Stimulated activated CD4-positive, alpha-beta T cell treated with anti-CD3 and anti-CD28 coated beads, Interleukin-2, amount 100 ng/mL, for 24 hours (primary cell): ENCODE measurements at places on chromosomes 1 and 21.
A peak's percentile ranks its signal among the peaks of the same experiment; 100 is the strongest.

DNA sequence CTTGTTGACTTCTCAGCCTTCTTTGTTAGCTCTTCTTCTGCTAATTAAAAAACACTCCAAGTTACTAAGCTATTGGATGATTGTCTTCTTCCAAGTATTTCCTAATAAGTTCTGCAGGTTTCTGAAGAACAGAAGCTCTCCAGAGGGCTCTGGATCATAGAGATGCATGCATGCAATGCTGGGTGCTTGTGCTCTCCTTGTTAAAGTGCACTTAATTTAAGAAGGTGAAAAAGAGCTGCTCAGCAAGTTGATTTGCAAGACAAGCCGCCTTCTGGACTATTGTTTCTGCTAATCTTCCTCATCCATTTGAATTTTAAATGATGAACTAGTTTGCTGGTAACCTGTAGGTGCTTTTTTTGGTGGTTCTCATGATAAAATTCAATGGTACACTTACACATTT is 16.1 kb downstream of the RRP15 start:
- no peak for DNase-seq

DNA sequence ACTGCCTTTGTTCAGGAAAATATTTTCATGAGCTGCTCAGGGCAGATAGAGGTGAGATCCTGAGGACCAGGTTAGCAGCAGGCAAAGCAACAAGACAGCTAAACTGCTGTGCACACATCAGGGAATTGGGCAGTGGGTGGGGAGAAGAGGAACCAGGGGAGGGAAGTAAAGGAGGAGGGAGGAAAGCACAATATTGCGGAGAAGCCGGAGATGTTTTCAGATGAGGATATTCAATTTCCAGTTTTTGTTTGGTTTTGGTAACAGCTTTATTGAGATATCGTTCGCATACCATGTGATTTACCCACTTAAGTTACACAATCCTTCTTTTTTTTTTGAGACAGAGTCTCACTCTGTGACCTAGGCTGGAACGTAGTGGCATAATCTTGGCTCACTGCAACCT is 34.5 kb downstream of the EPHA10 start:
- DNase-seq: no peak

GRCh38 chr21:35206141-35207125 is 157.3 kb upstream of the RUNX1 start:
- no peak for DNase-seq

DNA sequence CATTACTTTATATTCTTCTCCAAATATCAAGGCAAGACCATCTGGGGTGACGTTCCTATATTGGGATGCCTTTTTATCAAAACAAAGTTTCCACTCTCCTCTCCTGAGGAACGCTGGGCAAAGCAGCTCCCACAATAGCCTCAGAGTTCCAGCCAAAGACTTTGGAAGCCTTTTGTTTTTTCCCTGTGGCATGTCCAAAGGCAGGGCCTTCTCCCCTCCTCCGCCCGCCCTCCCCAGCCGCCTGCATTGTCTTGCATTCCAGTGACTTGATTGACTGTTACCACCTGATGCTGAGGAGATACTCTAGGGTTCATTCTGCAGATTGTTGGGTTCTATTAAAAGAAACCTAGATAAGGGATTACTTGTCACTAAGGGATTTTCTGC is 43.5 kb downstream of the PROX1 start:
- no peak for DNase-seq

GRCh38 chr1:38015978-38016725 is 3.6 kb downstream of the UTP11 start:
- no peak for DNase-seq

DNA sequence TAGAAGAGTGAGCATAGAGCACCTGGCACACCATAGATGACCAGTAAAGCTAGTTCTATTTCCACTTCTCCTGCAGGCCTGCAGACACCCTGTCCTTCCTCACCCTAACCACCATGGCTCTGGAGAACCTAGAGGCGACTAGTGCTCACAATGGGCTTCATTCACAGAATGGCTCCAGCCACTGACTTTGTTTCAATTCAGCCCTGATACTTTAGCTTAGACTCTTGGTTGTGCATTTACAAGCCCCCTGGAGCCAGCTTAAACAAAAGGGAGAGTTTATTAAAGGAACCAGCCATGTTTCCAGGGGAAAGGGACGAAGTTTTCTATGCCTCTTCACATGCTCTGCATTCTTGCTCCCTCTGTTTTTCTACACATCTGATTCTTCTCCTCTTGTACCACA is 123.7 kb downstream of the NAV1 start:
- DNase-seq: no peak

- peak; percentile 82 for DNase-seq
These were observed 16.7 kb downstream of the ALX3 start for GRCh38 chr1:110053552-110054428.

DNA sequence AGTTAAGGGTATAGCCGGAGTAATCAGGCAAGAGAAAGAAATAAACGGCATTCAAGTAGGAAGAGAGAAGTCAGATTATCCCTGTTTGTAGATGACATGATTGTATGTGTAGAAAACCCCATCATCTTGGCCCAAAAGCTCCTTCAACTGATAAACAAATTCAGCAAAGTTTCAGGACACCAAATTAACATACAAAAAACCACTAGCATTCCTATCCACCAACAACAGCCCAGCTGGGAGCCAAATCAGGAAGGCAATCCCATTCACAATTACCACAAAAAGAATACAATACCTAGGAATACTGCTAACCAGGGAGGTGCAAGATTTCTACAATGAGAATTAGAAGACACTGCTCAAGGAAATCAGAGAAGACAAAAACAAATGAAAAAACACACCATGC is 45.3 kb downstream of the MAST2 start:
- no peak for DNase-seq

- no peak for DNase-seq
These were observed 35.9 kb upstream of the CTTNBP2NL start for GRCh38 chr1:112359961-112360767.

DNA sequence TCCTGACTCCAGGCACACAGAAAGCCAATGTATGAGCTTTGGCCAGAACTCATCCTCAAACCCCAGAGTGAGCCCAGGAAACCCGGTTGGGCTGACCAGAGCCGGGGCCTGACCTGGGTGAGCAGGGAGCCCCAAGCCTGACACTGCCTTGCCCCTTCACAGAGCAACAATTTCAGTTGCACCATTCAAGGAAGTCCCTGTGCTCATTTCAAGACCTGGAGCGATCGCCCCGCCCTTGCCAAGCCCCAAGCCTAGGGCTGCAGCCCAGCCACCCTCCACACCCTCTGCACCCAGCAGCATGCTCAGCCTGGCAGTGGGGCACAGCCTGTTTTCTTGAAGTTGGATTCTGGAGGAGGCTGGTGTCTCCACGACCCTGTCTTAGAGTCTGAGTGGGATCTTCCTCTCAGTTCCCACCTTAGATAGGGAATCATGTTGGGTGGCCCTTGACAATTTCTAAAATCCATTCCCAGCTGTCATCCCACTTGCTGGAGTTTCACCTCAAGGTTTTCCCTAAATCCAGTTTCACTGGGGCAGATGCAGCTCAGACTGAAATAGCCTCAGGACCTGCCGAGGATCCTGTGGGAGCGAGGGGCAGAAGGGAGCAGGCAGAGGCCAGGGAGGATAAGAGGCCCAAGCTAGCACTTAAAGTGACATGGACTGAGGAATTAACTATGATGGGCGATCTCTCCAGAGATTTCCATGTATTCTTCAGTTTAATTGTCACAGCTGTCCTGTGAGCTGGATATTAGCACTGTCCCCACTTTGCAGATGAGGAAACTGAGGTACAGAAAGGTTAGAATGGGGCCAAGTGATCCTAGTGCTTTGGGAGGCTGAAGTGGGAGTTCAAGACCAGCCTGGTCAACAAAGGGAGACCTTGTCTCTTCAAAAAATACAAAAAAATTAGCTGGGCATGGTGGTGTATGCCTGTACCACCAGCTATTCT is 2.5 kb downstream of the NBL1 start:
- DNase-seq: no peak

DNA sequence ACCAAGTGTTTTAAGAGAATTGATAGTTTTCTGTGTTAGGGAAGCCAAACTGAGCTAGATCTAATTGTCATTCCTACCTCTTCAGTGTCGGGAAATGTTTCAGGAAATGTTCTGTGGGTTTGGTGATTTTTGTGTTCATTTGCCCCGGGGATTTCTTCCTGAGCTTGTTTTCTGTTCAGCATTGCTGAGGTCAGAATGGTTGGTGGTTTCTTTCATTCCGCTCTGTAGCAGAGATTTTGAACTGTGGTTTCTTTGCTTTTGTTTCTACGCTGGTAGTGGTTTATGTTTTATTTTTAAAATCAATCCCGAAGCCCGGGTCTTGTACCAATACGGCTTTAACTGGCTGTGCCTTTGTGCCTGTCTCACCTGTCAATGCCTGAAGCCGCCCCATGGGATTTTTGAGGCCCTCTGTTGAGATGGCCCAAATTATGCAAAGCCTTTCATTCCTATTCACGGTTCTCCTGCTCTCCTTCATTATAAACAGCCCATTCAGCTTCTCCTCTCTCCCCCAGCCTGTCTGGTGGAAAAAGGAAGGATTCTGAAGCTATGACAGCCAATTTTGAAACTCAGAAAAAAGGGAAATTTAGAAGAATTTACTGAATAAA is 417.2 kb upstream of the KAZN start:
- no peak for DNase-seq

- no peak for DNase-seq
These were observed 1.1 kb upstream of the AJAP1 start for GRCh38 chr1:4653328-4653660.

- no peak for DNase-seq
These were observed 29.6 kb downstream of the RGS5 start for GRCh38 chr1:163173121-163173520.

DNA sequence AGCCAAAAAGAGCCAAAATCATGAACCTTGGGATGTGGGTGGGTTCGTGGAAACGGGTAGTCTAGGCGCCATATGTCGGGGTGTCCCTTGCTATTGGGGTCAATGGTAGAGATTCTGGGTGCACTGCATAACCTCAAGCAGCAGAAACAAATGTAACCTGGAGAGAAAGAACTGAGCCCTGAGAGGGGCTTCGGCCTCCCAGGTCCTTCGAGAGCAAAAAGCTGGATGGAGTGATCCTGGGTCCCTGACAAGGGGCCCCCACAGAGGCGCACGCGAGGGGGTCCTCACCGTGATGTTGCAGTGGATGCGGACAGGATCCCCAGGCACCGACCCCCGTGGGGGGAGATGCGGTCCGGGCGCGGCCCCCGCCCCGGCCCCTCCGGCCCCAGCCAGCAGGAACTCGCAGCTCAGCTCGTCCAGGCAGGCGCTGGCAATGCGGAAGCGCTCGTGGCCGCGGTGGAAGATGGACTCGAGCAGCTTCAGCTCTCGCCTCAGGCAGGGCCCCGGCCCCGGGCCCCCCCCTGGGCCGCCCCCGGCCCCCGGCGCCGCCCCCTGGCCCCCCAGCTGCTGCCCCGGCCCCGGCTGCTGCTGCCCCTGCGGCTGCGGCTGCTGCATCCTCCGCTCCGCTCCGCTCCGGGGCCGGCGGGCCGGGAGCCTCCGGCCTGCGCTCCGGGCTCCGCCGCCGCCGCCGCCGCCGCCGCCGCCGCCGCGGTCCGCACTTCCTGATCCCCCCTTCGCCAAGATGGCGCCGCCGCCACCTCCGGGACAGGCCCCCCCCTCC is at the start of gene UBE2Q1:
Gene UBE2Q1, minus strand, starts transcription at position 724 of the 781 bp plus-strand sequence. Its CDS starts 109 bp downstream, at position 615.
- peak; percentile 35 for DNase-seq

- DNase-seq: no peak
These were observed 10.7 kb upstream of the HUNK start for GRCh38 chr21:31862078-31862477.

- DNase-seq: no peak
These were observed 1.3 kb upstream of the RCC2 start for GRCh38 chr1:17440827-17441168.

DNA sequence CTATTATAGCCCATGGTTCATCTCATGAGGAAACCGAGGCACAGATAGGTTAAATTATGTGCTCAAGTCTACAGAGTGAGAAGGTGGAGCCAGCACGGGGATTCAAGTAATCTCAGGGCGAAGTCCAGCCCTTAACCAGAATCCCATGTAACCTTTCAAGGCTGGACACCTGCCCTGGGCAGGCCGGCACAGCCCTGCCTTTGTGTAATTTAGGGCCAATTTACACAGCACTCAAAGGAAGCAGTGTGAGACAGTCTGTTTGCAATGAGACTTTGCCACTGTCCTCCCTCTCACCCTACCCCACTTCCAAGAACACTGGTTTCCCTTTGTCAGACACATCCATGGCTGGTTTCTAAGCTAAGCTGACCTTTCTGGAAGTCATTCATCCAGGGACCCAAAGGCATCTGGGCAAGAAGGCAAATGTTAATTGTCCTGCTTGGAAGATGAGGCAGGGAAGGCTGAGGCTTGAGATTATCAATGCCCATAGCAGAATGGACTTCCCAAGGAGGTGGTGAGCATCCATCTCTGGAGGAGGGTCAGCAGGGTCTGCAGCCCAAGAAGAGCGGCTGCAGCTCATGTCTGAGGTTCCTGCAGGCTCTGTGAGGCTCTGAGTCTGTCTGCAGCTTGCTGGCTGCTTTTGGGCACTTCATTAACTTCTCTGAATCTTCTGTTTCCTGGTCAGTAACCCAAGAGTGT is 159.2 kb downstream of the TRABD2B start:
- DNase-seq: no peak

DNA sequence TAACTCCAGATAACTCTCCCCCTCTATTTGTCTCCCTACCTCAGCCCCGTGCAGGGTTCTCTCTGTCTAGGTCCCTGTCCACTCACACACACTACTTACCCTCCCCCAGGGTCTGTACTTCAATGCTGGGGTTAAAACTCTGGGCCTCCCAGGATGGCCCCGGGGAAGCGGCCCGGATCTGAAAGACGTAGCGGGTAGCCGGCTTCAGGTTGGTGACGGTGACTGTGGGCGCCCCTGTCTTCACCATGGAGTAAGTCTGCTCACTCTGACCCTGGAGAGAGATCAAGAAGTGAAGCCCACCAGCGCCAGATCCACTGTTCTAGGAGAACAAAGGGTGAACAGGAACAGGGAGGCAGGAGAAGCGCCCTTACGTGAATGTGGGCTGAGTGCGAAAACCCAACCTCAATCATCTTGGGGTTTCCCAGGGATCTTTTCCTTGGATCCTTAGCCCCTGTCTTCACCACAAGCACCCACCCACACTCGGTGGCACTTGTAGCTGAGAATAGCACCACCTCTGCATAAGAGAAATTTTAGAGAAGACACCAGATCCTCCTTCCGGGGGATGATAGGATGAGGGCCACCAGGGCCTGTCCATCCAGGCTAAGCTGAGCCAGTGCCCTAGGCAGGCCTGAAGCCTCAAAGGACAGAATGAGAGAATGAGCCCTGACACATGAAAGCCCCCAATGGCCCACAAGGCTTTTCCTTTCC is 33.5 kb downstream of the EPHA10 start:
- DNase-seq: no peak

GRCh38 chr1:2213576-2214505 is 14.3 kb upstream of the SKI start:
- DNase-seq: no peak

GRCh38 chr21:35051287-35051818 is 2.3 kb upstream of the RUNX1 start:
- peak; percentile 82 for DNase-seq

GRCh38 chr1:88773540-88774150 is 89.6 kb downstream of the PKN2 start:
- DNase-seq: no peak

- no peak for DNase-seq
These were observed 2.0 kb downstream of the ALDH4A1 start for GRCh38 chr1:18900303-18900841.
